ENCODE measurements at places on chromosomes 5 and 9.
A peak's percentile ranks its signal among the peaks of the same experiment; 100 is the strongest.

GRCh38 chr5:59169081-59169767 is 586.3 kb downstream of the RAB3C start:
- DNase-seq, result no peak

- DNase-seq, result no peak
Observed at GRCh38 chr5:26889815-26890214, 148.6 kb downstream of the CDH9 start.

DNA sequence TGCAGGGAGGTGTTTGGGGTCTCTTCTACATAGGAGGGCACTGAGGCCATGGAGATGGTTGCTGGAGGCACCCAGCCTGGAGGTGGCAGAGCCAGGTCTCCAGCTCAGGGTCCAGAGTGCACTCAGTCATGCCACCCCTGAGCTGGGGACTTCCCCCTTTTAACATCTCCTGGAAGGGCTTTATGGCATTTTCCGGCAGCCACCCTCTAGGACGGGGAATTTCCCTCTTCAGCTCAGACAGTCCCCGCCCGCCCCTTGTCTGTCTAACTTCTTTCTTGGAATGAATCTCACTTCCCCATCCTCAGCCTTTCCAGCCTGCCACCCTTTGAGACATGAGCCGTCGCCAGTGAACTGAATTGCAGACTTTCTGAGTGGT is 49.9 kb downstream of the COL15A1 start:
- DNase-seq, result no peak

GRCh38 chr9:131986089-131986488 is 93.6 kb downstream of the MED27 start:
- no peak for DNase-seq

DNA sequence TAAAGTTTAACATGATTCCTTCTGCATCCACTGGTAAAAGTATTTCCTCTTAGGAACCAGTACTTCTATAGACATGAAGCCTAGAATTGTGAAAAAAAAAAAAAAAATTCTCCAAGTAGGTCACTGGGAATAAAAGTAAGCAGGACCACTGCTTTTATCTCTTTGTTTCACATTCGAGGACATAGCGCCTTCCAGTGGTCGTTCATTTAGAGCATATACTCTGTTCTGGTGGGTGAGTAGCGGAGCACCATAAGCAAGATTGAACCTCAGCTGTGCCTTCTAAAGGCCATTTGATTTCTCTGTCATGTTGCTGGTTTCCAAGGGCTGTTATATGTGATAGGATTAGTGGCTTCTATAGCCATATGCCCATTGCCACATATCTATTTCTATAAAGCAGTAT is 393.1 kb downstream of the TMEM232 start:
- DNase-seq, result no peak

- no peak for DNase-seq
Observed at GRCh38 chr5:74235552-74235951, 405.0 kb downstream of the ENC1 start.

DNA sequence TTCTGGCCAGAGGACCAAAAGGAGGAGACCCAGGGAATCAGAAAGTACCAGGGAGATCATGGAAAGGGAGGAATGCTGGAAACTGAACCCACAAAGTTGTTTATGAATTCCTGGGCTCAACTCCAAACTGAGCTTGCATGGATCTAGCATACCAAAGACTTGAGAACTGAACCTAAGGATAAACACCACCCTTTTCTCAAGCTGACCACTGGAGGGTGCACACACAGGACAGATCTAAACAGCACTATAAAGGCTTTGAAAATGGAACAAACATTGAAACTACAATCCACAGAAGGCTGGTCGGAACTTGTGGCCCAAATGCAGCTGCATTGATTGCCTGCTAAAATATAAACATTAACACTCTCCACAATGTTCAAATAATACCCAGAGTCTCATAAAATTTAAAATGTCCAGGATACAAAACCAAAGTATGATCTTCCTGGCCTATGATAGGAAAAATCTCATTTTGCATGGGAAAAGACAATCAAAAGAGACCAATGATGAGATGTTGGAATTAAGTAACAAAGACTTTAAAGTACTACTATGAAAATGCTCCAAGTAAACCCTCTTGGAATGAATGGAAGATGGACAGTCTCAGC is 15.6 kb upstream of the IRF1 start:
- no peak for DNase-seq

DNA sequence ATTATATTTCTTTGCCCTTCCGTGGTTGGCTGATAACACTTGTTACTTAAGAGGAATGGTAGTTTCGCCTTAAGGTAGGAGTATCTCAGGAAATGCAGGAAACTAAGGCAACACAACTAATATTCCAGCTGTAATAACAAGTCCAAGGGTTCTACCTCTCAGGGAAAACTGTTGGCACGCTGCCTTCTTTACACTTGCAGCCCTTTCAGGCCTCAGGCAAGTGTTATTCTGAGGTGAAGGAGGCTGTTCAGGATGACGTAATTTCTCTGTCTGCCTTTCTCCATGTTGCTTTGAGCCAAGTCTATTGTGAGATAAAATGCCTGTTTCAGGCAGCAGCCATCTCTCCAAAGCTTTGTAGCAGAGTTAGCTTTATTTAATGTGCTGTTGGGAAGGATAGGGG is 38.0 kb downstream of the VCAN start:
- no peak for DNase-seq

DNA sequence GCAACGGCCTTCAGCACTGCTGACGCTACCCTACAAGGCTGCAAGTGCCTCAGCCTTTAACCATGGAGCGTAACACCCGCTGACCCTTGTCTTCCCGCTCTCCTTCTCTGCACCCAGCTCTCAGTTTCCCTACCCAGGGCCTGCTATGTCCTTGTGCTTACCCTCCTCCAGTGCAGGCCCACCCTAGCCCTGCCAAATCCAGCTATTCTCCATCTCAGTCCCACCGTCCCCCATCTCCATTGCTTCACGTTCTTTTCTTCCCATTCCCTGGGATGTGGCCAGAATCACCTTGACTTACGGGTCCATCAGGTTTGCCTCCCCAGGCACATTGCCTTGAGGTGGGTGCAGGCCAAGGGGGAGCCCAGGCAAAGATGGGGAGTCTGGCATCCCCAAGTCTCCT is 91.2 kb downstream of the PAX5 start:
- no peak for DNase-seq

DNA sequence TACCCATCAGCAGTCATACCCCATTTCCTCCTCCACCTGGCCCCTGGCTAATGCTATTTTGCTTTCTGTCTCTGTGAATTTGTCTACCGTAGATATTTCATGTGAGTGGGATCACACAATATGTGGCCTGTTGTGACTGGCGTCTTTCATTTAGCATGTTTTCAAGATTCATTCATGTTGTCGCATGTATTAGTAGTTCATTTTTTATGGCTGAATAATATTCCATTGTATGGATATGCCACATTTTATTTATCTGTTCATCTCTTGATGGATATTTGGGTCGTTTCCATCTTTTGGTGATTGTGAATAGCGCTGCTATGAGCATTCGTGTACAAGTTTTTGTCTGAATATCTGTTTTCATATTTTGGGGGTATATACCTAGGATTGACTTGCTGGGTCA is 33.9 kb downstream of the PSD2 start:
- DNase-seq, result no peak

- DNase-seq, result no peak
Observed at GRCh38 chr5:178189433-178189832, 2.3 kb upstream of the GMCL2 start.

DNA sequence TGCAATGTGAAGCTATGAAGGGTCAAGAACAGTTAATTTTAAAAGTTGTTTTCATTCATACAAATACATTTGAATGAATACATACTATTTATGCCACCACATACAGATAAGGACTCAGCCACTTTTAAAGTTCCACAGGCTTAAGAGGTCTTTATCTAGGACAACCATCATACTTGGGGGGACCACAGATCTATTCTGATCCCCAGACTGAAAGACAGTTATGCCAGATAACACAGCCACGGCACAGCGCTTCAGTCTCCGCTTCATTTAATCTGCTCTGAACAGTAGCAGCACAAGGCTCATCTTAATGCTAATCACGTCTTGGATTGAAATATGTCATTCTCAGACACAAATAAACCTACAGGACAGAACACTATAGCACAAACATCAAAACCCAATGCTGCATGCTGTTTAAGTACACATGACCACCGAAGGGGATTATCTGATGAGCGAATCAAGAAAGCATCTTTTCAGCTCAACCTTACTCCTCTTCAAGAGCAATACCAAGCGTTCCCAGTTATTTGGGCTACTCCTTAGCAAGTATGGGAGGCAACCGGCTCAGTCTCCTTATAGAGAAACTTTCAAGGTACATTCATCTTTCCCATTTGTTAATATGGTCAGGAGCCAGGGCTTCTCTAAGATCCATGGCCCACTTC is 33.3 kb downstream of the PUM3 start:
- DNase-seq, result no peak

- DNase-seq, result no peak
Observed at GRCh38 chr5:122844136-122844909, 1.1 kb upstream of the SNX24 start.

DNA sequence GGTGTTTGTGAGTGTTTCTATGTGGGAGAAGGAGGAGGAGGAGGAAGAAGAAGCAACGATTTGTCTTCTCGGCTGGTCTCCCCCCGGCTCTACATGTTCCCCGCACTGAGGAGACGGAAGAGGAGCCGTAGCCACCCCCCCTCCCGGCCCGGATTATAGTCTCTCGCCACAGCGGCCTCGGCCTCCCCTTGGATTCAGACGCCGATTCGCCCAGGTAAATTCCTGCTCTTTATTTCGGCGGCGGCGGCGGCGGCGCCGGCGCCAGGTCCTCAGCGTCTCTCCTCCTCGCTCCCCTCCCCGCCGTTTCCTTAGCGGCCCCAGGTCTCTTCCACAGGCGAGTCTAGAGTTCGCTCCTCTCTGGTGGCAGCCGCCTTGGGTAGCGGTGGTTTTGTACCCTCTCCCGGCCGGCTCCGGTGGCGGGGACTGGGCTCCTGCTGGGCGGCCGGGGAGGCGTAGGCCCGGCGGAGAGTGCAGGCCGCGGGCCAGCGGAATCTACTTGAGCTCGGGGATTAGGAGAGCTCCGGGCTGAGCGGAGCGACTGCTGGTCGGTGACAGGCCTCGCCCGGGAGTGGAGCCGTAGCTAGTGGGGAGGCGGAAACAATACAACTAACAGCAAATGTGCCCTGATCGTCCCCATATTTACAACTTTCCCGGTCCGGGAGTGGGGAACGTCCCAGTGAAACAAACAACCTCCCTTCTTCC is 547 bp downstream of the NIPBL start:
- DNase-seq, result peak; percentile 20

DNA sequence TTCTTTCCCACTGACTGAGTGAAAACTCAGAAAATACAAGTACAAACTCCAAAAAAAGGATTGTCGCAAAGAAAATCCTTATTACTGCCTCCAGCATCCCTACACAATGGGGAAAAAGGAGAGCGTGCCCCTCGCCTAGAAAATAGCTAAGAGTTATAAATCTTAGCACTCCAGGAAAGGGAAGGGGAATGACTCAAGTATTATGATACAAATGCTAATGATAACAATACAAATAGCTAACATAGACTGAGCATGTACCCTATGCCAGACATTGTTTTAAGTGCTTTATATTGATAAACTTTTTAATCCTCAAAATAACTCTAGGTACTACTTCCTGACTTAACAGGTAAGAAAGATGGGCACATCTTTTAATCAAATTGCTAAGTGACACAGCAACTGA is 70.8 kb upstream of the VCAN start:
- DNase-seq, result no peak

DNA sequence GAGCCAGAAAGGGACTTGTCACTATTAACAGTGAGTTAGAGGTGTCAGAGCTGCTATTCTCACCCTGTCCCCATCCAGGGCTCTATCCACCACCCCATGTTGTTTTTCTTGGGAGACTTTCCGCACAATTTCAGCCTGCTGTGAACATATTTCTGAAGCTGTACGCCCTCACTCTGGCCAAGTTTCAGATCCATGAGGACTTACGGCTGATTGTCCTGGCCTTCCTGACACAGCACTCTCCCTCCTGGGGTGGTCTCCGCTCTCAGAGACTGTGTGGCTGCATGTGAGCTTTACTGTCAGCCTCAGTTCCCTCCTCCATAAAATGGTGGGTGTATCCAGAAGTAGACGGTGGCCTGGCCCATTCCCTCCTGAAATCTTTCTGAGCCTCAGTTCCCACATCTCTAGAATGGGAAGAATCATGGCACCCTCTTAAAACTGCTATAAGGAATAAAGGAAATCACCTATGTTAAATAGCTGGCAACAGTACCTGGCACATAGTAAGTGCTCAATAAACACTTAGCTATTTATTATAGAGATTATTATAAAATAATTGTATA is 804 bp upstream of the IL17B start:
- DNase-seq, result no peak

- no peak for DNase-seq
Observed at GRCh38 chr9:135032868-135033460, 54.5 kb upstream of the OLFM1 start.

GRCh38 chr5:122311497-122311960 is 508 bp upstream of the SNCAIP start:
- DNase-seq, result no peak

DNA sequence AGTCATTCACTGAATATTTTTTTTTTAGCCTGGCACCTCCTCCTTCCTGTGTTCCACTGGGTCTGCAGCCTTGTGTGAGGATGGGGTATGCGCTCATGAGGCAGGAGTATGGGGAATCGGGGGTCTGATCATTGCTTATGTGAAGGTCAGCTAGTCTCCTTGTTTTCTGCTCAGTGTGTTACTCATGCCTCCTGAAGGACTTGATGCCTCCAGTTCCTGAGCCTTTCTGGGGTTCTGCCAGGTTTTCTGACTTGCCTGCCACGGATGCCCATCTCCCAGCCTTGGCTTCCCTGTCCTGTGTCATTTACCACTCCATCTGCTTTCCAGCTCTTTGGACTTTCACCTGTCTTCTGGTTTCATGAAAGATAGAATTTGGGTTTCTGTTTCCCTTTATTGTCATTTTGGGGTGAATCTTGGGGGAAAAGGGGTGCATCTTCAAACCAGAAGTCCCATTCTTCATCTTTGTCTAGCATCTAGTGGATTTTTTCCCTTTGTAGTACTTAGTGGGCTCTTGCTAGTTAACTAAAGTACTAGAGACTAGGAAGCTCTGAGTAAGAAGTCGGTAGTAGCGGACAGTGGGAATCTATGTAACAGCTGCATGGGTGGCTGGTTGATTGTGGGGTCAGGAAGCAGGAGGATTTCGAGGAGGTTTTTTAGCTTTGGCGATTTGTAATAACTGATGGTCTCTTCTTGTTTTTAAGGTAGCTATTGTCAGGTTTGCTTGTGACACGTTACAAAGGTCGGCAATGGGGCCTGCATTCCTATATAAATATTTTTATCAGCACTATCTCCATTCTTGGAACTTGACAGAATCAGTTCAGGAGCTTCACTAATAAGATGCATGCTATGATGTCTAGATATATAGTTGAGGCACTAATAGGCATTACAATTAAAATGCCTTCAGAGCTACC is 8.2 kb downstream of the OTULIN start:
- no peak for DNase-seq
